Activated T-helper 1 cell treated with anti-CD3 and anti-CD28 coated beads, Interleukin-12 subunit alpha, Interleukin-12 subunit beta, Interleukin-2, Interleukin-4 antibody, amounts not matched to agents 30 ng/mL and 10 ng/mL and 1 ng/mL, durations not matched to agents 14 hours and 24 hours and 36 hours (primary cell): ENCODE measurements at places on chromosomes 5 and 9. TPM values are rescaled to one million over a fixed set of nuclear protein-coding genes. Genes with fewer than 3 reads are reported as not detected.

DNA sequence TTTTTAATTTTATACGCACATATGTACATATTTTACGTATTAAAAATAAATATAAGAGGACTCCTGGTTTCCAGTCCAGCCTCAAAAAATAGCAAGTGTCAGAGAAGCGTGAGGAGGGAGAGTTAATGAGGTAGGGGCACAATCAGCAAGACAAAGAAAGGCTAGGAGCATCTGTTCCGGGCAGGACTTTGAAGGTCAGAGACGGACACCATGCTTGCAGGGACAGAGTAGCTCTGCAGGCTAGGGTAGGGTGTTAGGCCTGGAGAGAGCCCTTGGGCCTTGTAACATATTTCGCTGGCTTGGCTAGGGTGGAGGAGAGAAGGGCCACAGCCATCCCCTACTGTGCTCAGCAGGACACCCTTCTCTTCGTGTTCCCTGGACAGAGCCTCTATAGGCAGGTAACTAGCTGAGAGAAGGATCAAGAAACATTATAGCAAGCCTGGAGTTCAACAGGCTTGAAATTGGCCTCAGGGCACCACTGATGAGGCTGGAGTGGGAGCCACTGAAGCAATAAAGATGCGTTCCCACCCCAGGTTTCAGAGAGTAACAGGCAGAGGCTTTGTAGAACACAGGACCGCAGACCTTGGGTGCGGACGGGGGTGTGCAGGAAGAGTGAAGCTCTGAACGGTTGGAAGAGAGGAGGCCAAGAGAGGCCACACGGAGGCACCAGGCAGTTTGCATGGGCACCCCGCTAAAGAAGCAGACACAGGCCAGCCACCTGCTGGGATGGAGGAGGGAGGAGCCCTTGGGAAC is 9.7 kb upstream of the IPPK start:
- no peak for DNase-seq

DNA sequence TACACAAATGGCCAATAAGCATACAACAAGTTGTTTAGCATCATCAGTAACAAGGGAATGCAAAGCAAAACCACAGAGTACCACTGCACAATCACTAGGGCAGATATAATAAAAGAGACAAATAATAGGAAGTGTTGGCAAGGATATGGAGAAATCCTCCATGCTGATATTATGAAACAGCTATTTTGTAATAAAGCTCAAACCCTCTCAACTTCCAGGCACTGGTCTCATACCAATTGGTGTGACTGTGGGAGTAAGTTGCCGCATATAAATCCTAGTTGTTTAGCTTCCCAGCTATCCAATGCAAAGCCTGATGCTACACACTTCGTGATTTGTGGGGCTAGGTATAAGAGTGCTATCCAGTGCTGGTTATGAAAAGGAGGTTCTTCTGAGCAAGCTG is 88.6 kb downstream of the SMIM23 start:
- no peak for DNase-seq

DNA sequence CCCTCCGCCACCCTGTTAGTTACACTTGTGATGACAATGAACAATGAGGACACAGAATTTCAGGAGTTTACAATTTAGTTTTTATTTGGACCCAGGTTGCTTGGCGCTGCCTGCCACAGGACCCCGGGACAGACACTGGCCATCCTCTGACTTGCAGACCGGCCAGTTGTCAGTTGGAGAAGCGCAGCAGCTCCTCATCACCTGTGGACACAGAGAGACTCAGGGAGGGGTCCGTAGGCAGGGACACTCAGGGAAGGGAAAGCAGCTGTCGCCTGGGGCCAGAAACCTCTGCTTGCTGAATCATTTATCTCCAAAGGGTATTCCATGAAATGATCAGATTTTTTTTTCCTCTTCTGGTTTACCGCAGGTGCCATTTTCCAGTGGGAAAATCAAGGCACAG is 18.0 kb downstream of the AMBP start:
- no peak for DNase-seq

DNA sequence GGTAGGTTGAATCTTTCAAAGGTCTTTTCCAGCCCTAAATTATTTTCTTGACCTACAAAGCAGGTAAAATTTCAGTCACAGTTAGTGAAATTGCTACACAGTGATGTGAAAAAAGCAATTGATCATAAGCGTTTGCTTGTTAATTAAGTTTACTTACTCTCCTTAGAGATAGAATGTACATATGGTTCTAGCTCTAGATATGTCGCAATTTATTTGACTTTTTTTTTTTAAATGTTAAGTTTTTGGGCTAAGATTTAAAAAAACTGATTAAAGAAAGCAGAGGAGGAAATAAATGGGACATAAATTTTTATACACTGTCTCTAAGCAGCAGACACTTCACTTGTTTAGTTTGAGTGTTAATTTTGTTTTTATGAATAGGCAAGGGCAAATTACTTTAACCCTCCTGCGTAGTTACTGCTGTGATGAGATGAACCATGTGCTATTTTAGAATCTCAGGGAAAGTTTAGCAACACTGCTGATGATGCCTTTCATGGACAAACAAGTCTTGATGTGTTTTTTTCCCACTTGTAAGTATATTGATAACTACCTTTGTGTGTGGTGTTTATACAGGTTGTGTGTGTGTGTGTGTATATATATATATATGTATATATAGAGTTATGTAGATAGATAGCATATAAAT is 38.3 kb upstream of the FAM120AOS start:
- no peak for DNase-seq

GRCh38 chr5:11069041-11069440 is 308.0 kb upstream of the DAP start:
- no peak for DNase-seq

DNA sequence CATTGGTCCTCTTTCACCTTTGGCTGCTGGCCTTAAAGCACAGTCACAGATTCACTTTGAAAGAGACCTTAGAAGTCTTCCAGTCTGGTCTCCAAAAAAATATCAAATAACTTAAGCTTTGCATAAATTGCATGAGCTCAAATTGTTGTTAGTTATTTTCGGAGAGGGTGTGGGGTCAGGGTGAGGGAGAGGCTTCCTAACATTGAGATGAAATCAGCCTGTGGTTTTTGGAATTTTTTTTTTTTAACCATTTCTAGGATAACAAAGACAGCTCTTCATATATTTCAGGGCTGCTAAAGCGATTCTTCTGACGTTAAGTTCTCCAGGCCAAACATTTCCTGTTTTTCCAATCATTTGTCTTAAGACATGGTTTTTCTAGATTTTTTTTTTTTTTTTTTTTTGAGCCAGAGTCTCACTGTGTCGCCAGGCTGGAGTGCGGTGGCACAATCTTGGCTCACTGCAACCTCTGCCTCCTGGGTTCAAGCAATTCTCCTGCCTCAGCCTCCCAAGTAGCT is 4.5 kb downstream of the OCLN start:
- no peak for DNase-seq

DNA sequence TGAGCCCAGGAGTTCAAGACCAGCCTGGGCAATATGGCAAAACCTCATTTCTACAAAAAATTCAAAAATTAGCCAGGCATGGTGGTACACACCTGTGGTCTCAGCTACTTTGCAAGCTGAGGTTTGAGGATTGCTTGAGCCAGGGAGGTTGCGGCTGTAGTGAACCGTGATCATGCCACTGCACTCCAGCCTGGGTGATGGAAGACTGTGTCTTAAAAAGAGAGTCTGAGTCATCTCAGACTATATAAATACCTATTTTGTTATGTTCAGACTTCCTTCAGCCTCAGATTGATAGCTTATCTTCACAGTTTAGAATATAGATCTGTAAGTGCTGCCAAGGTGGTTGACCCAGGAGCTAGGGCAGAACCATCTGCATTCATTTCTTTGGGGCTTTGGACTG is 1.6 kb upstream of the PAIP2 start:
- no peak for DNase-seq

DNA sequence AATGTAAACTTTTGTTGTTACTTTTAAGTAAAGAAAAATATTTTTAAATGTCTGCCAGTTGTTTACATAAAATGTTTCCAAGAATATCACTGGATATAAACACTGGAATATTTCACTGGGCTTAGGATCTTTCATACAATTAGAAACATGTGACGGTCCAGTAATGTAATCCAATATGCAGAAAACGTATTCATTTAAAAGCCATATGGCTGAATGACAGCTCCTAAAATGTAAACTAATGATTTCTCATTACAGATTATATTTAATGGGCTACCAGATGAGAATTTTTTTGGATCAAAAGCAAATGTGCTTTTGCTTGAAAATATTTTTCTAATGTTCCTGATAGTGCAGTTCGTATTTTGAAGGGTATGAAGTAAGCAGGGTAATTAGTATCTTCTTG is 124.3 kb downstream of the TTC39B start:
- no peak for DNase-seq

DNA sequence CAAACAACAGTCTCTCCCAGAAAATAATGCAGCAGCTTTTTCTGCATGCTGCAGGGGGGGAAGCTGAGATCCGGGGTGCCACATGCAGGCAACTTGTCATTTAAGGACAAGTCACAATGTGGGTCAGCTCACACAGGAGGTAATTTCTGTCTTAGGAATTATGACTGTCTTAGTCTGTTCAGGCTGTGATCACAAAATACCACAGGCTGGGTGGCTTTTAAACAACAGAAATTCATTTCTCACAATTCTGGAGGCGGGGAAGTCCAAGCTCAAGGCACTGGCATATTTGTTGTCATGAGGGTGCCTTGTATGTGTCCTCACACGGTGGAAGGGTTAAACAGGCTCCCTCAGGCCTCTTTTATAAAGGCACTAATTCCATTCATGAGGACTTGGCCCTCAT is 127.7 kb downstream of the DIRAS2 start:
- DNase-seq = no peak

- DNase-seq = no peak
Measured at GRCh38 chr5:58708456-58708855, 125.6 kb downstream of the RAB3C start.

DNA sequence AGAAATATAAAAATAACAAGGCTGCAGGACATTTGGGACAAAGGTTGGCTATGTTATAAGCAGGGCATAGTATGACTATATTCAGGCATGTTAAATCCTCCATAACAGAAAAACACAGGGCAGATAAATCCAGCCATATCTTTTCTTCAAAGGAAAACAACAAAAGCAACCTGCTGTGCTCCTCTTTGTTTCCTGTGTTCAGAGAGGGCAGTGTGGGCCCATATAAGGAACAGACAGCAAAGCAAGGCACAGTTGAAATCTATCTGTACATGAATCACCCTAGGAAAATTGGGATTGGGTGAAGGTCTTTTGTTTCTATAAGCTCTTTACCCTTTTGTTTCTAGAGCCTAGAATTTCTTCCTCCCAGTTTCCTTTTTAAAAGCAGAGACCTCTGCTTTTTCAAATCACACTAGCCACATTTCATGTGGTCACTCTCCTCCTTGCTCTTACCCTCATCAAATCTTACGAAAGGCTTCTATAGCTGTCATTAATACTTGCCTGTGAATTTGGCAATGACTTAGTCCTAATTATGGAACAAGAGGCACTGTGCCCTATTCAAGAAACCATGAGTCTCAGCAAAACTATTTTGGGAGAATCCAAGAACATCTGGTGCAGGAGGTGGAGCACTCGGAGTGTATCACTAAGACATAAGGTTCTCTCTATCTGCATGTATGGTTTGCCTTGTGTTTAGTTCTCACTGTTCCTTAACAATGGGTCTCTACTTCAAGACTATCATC is 1.8 kb downstream of the GZMA start:
- no peak for DNase-seq

DNA sequence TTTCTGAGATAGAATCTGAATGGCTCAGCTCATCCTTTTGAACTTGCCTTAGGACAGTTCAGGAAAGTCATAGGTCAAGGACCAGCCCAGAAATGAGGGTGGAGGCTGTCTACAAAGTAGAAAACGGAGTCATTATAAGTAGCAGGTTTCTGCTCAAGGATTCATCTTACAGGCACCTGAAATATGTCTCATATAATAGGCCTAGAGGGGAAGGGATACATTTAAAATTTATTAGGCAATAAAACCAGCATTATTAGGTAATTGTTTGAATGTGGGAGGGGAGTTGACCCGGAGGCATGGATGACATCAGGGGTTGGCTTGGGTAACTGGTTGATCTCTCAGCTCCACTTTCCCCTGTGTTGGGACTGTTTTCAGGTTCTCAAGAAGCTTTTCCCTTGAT is 11.9 kb upstream of the GALNT10 start:
- DNase-seq = no peak

DNA sequence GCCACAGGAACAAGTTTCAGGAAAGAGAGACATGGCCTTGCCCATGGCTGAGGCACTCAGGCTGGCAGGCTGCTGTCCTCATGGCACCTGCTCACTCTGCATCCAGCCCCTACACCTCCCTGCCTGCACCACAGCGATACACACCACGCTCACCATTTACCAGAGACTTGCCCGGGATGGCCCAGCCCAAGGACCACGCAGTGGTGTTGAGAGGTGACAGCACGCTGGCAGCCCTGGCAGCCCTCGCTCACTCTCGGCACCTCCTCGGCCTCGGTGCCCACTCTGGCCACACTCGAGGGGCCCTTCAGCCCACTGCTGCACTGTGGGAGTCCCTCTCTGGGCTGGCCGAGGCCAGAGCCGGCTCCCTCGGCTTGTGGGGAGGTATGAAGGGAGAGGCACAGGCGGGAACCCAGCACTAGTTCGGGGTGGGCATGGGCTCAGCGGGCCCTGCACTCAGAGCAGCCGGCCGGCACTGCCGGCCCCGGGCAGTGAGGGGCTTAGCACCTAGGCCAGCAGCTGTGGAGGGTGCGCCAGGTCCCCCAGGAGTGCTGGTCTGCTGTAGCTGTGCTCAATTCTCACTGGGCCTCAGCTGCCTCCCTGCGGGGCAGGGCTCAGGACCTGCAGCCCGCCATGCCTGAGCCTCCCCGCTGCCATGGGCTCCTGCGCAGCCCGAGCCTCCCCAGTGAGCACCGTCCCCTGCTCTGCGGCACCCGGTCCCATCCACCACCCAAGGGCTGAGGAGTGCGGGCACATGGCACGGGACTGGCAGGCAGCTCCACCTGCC is 20.3 kb downstream of the ZDHHC11B start:
- no peak for DNase-seq

DNA sequence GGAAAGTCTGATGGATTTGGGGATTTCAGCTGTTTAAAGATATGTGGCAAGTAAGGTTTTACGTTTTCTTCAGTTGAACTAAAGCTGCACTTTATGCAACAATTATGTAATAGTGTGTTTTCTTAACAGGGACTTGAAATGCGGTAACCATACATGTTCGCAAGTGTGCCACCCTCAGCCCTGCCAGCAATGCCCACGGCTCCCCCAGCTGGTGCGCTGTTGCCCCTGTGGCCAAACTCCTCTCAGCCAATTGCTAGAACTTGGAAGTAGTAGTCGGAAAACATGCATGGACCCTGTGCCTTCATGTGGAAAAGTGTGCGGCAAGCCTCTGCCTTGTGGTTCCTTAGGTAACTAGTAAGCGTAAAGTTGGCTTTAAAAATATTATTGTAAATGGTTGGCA is 28.5 kb downstream of the NFX1 start:
- DNase-seq = no peak

The ENDOG gene
- total RNA-seq = 22.1 and 26.2 TPM in 2 replicates

The CD274 gene
- total RNA-seq = 60.4 and 61.7 TPM in 2 replicates

The ARID3C gene
- total RNA-seq = 0.23 TPM in 1 of 2 replicates, not detected in the other

The KCNIP1 gene
- not detected in 2 replicates for total RNA-seq

The AMBP gene
- total RNA-seq = not detected in 2 replicates
